ENCODE measurements at places on chromosomes 12 and 14.

- DNase-seq: peak; percentile 93
Measured at GRCh38 chr12:67434671-67435370, 165.7 kb downstream of the CAND1 start.

DNA sequence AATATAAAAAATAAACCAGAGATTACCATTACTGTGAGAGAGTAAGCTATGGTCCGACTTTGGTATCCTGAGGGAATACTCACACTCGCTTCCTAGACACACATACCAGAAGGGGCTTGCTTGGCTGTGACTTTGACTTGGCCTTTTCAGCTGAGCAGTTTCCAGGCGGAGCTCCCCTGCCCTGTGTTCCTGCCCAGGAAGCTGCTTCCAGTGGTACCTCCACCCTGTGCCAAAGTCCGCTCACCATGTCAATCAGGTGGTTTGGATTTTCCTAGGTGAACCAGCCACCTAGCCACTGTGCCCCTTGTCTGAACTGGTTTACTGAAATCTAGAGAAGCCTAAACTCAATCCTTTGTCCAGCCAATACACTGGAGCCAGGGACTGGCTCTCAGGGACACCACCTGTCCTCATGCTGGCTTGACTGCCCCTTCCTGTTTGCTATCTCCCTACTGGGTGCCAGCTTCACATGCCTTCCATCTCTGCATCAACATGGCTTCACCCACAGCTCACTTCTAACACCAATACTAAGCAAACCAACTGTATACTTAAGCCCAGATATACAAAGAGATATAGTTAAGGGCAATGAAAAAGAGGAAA lies 28.6 kb downstream of the MAX start:
- no peak for DNase-seq

DNA sequence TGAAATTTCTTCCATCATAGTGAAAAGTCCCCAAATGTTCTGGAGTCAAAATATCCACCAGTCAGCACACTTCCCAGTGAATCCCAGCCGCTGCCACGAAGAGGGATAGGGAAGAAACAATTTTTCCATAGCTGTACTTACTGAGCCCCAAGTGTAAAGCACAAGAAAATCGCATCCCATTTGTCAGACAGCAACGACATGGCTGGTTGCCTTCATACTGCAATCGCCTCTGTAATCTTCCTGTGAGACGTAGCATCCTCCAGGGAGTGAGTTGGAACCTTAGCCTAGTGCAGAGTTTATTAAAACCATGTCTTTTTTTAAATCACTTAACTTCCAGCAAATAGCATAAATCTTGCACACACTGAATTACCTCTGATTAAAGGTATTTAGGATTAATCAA lies 56.8 kb downstream of the GNG2 start:
- DNase-seq: no peak

DNA sequence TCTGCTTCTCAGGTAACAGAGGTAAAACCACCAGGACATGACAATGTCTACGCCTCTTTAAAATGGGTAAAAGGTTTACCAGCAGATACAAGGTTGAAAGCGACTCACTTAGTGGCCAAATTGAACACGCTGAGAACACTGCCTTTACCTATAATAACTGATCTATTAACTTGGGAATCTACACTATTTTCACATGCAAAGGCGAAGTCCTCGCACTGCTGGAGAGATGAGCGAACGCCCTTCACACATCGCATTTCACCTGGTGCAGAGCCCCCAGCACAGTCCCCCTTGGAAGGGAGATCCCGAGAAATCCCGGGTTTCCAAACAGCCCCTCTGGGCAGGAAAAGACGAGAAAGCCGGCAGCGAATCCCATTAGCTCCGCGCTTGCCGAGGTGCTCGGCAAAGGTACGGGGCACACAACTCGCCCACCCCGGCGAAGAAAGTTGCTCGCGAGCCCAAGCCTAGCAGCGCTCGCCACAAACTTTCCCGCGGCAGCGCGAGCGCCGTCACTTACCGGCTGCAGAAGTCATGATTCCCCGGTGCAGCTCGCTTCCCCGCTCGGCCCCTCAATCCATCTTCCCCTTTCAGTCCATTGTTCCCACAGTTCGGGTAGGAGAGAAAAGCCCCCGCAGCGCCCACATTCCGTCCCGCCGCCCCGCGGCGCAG lies 423 bp downstream of the FGD6 start:
- DNase-seq: no peak

DNA sequence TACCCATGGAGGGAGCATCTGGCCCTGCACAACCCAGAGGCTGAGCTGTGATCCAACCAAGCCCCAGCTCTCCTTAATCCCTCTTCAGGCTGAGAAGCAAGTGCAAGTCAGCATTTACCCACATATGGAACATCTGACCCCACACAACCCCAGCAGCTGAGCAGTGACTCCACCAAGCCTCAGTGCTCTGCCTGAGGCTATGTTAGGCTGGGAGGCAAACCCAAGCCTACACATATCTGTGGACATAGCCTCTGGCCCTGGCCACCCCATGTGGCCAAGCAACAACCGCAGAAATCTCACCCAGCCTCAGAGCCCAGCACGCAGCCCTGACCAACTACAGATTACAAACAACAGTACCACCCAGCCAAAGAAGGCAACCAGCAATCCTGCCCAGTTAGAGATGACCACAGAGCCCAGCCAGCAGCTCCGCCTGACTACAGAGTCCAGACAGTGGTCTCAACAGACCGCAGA lies 142.8 kb downstream of the NUAK1 start:
- DNase-seq: no peak

DNA sequence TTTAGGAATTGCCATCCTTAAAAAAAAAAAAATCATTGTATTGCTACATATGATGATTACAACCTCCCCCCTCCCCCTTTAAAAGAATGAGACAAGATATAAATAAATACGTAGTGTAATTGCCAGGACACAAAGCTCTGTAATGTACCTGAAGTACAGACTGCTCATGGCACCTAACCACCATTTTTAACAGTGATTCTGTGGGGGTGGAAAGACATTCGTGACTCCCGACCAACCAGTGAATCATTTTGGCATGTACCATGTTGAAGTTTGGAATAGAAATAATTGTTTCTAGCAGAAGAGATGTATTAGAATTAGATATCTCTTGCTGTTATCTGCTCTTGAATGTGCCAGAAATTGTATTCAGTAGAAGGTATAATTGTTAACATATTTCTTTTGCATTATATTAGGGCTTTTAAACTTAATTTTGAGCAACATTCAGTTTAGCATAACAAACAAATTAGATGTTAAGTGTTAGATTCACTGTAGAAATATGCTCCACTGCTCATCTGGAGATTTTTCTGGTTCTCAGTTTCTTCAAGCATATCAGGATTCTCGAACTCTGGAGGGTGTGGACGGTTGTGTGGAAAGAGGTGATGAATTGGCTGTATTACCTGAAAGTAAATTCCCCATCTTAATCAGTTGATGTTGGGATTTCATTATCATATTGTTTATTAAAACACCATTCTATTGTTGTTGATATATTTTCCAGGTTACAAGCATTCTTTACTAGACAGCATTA lies 31.1 kb downstream of the FRS2 start:
- no peak for DNase-seq

- DNase-seq: no peak
Measured at GRCh38 chr12:118103201-118103600, 610 bp downstream of the VSIG10 start.

- DNase-seq: no peak
Measured at GRCh38 chr14:94367347-94368242, 20.8 kb downstream of the SERPINA1 start.

DNA sequence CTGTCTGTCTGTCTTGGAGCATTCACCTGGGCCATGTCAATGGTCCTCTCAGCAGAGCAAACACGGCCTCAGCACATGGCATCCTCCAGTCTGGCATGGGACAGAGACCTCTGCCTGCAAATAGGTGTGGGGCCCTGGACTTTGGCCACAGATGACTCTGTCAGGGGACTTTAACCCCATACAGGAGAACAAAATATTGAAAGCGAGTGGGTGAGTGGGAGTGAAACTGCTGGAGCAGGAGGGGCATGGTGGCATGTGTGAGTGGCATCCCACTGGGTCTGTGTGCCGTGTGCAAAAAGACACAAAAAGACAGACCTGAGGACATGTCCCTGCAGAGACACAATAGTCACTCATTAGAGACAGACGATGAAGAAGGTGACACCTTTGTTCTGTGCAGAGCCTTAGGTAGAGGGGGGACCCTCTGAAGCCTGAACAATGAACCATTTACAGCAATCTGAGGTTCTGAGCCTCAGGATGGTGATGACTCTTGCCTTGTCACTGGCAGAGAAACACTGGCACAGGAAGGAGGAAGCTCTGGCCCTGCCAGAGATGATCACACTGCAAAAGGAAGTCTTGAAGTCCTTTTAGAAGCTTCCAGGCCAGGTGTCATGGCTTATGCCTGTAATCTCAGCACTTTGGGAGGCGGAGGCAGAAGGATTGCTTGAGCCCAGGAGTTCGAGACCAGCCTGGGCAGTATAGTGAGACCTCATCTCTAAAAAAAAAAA lies 7.5 kb downstream of the LAG3 start:
- no peak for DNase-seq

DNA sequence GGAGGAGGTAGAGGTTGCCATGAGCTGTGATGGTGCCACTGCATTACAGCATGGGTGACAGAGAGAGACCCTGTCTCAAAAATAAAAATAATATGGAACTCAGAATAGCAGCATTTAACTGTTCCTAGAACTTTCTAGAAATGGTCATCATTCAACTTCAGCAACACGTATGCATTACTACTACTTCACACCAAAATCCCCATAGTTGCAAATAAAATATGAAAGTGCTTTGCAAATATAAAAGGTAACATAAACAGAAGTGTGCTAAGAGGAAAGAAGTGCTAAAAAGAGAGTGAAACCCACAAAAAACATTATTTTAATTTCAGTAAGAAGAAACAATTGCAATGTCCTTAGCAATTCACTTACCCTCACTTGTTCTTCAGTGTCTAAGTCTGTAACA lies 169.7 kb upstream of the NUDT4 start:
- DNase-seq: no peak

DNA sequence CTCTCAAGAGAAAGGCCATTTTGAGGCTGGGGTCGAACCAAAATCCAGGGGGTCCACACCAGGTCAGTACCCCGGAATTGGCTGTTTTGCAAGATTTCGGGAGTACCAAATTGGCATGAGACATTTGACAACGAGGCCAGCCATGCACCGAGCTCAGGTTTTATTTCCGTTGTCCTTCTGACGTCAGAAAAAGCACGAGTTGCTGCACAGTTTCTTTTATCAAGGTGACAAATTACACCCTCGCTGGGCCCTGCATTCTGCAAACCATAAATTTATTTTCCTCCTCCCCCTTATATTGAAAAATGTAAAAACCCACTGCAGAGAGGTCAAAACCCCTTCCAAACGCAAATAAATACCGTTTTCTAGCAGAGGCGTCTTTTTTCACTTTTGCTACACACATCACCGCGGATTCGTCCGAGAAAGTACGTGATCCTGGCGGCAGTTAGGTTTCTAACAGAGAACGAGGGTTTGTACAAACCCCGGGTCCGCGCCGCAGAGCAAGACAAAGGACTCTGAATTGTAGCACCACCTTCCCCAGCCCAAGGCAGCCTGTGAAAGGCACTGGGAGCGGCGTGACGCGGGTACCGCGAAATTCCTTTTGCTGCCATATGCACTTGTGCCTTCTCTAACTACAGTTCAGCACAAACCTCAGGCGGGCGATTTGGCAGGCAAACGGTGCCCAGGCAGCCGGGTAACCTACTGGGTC lies 1.8 kb downstream of the SLC38A1 start:
- DNase-seq: no peak

GRCh38 chr12:71730936-71731335 lies 23.7 kb upstream of the RAB21 start:
- DNase-seq: no peak

- no peak for DNase-seq
Measured at GRCh38 chr12:32502693-32503502, 103.5 kb downstream of the FGD4 start.

DNA sequence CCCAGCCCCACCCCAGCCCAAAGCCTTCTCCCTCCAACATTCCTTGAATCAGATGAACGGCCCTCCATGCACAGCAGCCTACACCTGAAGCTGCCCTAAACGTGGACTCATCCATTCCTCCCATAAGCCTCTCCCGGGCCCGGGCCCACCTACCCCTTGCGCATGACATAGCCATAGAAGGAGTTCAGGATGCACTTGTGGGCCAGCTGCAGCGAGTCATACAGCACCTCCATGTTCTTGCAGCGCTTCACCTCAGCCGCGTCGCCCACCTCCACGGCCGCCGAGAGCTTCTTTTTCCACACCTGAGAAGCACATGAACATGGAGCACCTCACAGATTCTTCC lies 22.0 kb downstream of the POLE start:
- no peak for DNase-seq

GRCh38 chr12:52946334-52946733 lies 2.6 kb upstream of the KRT18 start:
- DNase-seq: no peak

GRCh38 chr12:56358836-56359532 lies 923 bp downstream of the STAT2 start:
- DNase-seq: peak; percentile 71
